ENCODE measurements at places on chromosomes 4 and X.

DNA sequence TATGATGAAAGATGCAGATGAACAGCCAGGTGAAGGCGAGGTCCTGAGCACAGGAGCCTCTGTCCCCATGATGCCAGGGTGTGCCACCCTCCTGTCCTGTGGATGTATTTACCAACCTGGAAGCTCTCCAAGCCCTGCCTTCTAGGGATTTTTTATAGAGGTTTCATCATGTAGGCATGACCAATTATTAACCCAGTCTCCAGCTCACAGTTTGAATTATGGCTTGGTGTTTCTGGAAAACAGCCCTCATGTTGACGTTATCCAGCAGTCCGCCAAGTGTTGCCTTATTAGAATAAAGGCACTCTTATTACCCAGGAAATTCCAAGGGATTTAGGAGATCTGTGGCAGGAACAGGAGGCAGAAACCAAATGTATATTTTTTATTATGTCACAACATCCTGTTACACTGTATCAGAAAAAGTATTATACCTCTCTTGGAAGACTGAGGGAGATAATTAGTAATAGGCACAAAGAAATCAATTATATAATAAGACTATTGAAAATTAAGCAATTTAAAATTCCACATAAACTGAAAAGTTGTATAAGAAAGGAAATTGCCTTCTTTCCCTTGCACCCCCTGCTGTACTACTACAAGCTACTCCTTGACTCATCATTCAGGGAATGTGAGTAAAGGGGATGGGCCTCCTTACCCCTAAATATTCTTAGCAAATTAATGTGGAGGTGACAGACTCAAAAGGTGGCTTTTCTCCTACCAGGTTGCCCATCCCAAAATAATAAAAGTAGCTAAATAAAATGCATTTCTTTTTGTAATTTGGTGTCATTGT lies 129.6 kb downstream of the ZNF330 start:
- DNase-seq: no peak

GRCh38 chrX:77572322-77572721 lies 125.1 kb downstream of the FGF16 start:
- no peak for DNase-seq

GRCh38 chrX:50097071-50097470 lies 103.7 kb downstream of the AKAP4 start:
- no peak for DNase-seq

DNA sequence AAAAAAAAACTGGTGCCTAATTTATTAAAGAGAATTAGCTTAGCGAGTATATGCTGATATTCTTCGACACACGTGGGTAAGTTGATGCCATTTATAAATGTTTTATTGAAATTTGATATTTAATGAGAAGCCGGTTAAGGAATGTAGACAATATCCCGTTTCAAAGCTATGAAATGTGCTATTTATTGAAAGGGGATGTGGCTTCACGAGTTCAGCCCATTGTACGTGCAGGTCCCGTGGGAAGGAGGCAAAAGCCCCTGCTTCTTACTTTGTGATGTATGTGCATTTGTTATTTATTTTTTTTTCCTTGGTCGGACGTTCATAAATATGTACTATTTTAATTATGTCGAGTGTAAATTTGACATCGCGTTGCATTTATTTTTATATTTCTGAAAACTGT lies 20.2 kb downstream of the SHOX start:
- DNase-seq: no peak

DNA sequence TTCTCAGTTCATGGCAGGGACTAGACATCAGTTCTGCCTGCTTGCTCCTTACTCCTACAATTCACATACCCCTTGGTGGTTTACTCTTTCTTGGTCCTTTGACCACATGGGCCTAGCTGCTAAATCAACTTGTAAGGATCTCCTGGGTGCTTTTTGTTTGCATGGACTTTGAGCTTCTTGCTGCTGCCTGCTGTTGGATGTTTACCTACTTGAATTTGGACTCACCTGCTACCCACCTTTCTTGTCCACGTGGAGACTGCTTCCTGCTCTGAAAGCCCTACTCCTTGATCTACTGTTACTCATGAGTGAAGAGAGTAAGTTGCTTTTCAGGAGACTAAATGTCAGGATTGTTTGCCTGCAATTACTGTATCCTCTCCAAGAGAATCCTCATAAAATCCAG lies 15.2 kb upstream of the ARHGAP24 start:
- no peak for DNase-seq

DNA sequence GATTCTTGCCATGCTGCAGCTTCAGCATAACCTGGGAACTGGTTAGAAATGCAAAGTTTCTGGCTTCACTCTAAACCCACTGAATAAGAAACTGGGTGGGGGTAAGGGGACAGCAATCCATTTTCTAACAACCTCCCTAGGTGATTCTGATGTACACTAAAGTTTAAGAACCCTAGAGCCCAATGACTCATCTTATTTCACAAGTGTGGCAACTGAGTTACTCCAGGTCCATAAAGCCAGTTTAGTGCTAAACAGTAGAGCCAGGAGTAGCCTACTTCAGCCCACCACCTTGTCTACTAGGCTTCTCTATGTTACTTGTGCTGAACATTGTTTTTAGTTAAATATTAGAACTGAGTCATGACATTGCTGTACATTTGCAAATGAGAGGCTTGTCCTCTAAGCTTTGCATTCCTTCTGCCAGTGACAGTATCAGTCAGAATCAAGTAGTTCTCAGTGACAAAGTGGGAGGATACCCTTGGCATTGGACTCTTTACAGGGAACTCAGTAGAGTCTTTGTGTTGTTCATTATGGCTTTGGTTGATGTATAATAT lies 518.0 kb downstream of the RPA4 start:
- DNase-seq: no peak

GRCh38 chr4:37661772-37662171 lies 24.4 kb downstream of the RELL1 start:
- DNase-seq: no peak

All from activated CD4-positive, alpha-beta T cell treated with anti-CD3 and anti-CD28 coated beads, Interleukin-2, amount 50 U/mL, for 1 hour (primary cell).